ENCODE measurements at places on chromosomes 12 and 14.

DNA sequence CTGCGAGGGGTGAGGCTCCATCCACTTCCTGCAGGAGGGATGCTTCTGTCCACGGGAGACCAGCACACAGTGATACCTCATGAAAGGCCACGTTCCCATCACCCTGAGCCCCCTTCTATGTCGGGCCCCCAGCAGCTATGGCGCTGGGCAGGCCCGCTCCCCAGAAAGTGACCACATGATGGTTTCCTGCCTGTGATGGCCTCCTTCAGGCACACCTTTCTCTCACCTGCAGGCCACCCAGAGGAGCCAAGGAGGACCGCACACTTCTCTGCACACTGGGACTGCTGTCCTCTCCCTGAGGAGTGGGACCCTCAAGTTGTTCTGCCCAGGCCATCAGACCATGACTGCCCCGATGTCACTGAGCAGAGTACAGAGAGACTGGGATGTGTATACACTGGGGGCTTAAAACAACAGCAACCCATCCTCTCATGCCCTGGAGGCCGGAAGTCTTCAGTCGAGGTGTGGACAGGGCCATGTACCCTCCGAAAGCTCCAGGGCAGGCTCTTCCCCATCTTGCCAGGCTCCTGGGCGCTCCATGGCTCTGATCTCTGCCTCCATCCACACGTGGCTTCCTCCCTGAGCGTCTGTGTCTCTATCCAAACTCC lies 158.9 kb downstream of the PIWIL1 start:
- DNase-seq = no peak

DNA sequence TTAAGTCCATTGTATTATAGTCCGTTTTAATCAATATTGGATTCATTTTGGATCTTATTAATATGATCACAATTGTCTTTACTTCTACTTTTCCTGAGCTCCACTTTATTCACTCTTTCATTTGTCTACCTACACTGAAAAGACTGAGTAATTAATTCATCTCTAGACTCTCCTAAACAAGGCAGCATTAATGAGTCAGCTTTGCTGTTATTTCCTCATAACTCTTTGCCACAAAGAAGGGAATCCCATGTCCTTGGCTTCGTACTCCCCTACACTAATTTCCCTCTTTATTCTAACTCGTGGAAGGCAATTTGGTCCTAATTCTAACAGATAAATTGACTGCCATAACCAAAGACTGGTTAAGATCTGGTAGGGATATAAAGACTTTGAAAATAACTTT lies 91.9 kb downstream of the ARMH4 start:
- no peak for DNase-seq

- DNase-seq = peak; percentile 59
Observed at GRCh38 chr14:68691031-68691791, 101.7 kb downstream of the ZFP36L1 start.

GRCh38 chr14:93974833-93975232 lies 1.5 kb downstream of the ASB2 start:
- peak; percentile 99 for DNase-seq

DNA sequence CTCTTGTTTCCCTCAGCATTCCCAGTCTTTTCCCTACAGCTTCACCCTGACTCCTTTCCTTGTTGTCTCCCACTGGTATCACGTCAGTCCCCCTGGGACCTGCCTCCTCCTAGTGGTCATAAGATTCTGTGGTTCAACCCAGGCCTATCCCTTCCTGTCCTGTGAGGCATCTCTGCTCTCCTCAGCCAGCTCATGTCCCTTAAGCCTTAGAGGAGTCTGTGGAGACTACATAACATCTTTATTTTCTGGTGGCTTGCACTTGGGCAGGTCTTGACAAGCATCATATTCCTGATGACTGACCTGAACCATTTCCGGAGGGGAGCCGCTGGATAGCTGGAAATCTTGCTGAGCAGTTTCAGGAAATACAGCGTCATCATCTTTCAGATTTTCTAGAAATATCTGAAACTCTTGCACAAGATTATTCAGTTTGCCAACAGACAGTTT lies 688 bp downstream of the C12orf71 start:
- no peak for DNase-seq

- DNase-seq = no peak
Observed at GRCh38 chr14:89678768-89679167, 261.7 kb upstream of the FOXN3 start.

DNA sequence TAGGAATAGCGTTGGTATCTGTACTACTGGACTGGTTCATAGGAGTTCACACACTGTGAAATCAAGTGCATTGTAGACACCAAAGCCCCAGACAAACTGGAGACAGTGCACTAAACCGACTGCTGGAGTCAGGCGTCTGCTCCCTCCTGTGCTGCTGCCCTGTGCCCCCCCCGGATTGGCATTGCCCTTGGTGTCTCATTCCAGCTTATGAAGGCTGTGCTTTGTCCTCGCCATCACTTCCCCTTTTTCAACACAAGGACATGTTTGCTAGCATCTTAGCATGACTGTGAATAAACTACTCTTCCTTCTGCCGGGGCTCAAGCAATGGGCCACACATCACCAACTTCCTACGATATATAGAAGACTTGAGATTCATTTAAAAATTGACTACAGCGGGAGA lies 84.0 kb downstream of the TMCC3 start:
- DNase-seq = no peak

DNA sequence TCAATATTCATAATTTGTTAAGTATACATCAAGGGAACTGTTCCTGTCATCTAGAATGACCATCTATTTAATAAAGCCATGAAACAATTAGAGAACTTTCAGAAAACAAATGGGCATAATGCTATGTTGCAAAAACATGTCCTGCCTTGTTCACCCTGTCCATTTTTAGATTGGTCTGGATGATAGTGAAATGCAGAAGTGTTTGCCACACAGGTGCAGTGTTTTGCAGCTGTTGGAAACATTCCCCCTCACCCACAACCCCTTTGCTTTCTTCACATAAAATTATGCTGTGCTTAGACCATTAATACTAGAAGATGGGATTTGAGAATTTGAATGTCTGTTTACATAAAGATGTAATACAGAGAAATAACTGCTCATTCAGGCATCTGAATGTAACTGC lies 36.5 kb downstream of the LEMD3 start:
- no peak for DNase-seq

- peak; percentile 46 for DNase-seq
Observed at GRCh38 chr14:63438065-63438757, 105.0 kb downstream of the PPP2R5E start.

DNA sequence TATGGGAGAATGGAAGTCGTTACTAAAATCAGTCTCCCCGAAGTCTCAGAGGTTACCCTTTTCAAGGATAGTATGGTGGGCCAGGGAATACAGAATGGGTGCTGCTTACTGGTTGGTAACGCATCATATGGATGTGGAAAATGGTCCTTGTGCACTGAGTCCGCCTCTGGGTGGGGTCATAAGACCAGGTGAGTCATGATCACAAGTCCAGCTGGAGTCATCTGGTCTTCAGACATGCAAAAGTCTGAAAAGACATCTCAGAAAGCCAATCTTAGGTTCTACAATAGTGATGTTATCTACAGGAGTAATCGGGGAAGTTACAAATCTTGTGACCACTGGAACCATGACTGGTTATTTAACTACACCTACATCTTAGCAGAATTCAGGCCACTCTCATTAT lies 71.9 kb upstream of the TCL1B start:
- DNase-seq = peak; percentile 27

DNA sequence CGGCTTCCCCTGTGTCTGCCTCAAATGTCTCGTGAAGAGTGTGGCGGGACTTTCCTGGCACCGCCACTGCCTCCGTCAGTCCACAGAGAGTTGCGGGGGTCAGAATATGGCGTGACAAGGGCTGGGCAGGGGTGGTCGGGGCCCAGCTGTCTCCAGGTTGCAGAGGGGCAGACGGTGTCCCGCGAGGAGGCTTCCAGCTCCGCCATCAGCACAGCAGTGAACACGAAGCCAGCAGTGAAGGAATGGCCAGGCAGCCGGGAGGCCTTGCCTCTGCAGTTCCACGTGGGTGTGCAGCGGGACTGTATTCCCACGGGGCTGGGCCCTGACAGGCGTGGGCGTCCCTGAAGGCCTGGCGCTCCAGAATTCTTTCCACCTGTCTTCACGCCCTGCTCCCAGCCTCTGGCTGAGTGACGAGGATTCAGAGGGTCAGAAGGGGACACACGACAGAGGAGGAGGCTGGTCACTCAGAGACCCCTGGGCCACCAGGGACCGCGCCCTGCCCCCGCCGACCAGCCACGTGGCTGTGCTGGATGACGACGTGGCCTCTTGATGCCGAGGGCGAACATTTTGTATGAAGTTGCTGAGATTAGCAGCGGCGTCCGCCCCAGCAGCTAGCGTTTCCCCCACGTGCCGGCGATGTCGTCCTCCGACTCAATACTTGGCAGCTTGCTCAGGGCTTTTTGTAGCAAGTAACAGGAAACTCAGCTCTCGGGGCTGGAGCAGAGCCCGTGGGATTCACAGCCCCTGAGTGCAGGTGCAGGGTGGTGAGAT lies 25.0 kb upstream of the GALNT9 start:
- no peak for DNase-seq

GRCh38 chr14:81485372-81485771 lies 48.3 kb downstream of the SEL1L start:
- no peak for DNase-seq

DNA sequence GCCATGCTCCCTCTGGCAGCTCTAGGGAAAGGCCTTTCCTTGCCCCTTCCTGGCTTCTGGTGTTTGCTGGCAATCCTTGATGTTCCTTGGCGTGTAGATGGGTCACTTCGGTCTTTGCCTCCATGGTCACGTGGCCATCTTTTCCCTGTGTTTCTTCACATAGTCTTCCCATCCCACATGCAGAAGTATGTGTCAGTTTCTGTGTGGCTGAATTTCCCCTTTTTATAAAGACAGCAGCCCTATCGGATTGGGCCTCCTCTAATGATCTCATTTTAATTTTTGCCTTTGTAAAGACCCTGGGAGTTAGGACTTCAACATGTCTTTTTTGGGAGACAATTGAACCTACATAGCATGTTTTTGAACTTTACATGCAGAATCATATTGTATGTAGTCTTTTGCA lies 107.2 kb upstream of the FGD4 start:
- no peak for DNase-seq

- no peak for DNase-seq
Observed at GRCh38 chr12:102726686-102727085, 190.4 kb downstream of the PAH start.

DNA sequence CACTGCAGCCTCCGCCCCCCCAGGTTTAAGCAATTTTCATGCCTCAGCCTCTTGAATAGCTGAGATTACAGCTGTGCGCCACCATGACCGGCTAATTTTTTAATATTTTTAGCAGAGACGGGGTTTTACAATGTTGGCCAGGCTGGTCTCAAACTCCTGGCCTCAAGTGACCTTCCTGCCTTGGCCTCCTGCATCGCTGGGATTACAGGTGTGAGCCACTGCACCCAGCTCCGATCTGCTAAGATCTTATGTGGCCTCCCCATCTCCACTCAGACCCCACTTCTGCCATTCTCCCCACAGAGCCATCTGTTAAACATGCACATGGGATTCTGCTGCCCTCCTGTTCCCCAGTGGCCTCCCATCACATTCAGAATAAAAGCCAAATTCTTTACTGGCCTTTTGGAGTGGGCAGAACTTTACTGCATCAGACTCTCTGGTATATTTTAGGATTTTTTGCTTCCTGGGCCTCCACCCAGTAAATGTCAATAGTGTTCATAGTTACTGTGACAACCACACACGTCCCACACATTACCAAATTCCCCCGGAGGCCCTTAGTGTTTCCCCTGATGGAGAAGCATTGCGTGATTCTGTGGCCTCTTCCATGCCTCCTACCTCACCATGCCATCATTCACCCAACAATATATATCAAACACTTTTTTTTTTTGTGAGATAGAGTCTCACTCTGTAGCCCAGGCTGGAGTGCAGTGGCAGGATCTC lies 96.3 kb downstream of the PTPN11 start:
- no peak for DNase-seq

- no peak for DNase-seq
Observed at GRCh38 chr12:60391051-60391450, 795.2 kb downstream of the SLC16A7 start.

GRCh38 chr14:76564471-76565422 lies 188.8 kb downstream of the ESRRB start:
- no peak for DNase-seq

- DNase-seq = no peak
Observed at GRCh38 chr12:131600160-131600532, 110.7 kb upstream of the SFSWAP start.

- DNase-seq = no peak
Observed at GRCh38 chr14:103836976-103837725, 10.2 kb downstream of the PPP1R13B start.

GRCh38 chr12:104152685-104153241 lies 14.8 kb upstream of the NFYB start:
- no peak for DNase-seq

- DNase-seq = no peak
Observed at GRCh38 chr12:88946372-88946997, 366.2 kb upstream of the KITLG start.

GRCh38 chr14:97046967-97047366 lies 249.8 kb downstream of the VRK1 start:
- no peak for DNase-seq

GRCh38 chr14:95585953-95586620 lies 51.2 kb downstream of the GLRX5 start:
- peak; percentile 89 for DNase-seq

GRCh38 chr14:103753774-103754173 lies 38.2 kb downstream of the ZFYVE21 start:
- no peak for DNase-seq

GRCh38 chr14:66443785-66444184 lies 42.4 kb upstream of the CCDC196 start:
- no peak for DNase-seq

GRCh38 chr12:46145881-46146280 lies 123.0 kb downstream of the SLC38A1 start:
- no peak for DNase-seq

DNA sequence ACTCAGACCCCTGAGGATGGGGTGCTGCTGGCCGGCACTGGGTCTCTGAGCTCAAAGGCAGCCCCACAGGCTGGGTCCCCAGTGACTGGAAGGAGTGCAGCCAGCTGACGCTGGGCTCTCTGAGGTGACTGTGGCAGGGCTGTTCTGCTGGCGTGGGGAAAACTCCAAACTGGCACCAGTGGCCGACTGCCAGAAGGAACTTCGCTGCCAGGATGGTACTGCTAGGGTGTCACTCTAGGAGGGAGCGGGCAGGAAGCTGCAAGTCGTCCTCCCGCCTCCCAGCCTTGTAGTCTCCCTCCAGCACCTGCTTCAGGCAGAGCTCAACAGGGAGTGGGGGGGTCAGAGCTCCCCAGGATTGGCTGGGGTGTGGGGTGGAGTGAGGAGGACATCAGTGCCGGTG lies 41.3 kb downstream of the CDC42BPB start:
- no peak for DNase-seq

DNA sequence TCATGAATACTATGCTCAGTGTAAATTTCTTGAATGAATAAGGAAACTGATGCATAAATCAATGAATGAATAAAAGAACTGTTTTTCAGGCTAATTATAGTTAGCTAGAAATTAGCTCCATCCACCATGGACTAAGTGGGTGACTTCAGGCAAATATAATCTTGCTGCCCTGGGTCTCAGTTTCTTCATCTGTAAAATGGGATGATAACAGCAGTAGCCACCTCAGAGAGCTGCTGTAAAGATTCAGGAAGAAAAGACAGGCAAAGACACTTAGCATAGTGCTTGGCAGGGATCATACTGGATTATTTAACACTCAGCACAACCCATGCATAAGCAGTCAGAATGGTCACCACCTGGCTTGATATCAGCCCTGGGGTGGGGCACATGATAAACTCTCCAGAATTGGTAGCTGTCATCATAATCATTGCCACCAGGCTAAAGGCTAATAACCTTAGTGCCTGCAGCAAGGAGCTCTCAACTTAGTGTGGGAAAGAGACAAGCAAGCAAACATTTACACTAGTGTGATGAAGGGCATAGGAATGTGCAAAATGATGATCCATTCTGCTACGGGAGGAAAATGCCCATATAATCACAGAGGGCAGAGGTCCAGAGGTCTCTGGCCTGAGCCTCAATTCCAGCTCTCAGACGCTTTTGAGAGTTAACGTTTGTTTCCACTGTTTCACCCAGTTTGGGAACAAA lies 234.7 kb upstream of the TBX3 start:
- no peak for DNase-seq
